GM12864 (cell line): ENCODE measurements at places on chromosomes 3 and 15.

DNA sequence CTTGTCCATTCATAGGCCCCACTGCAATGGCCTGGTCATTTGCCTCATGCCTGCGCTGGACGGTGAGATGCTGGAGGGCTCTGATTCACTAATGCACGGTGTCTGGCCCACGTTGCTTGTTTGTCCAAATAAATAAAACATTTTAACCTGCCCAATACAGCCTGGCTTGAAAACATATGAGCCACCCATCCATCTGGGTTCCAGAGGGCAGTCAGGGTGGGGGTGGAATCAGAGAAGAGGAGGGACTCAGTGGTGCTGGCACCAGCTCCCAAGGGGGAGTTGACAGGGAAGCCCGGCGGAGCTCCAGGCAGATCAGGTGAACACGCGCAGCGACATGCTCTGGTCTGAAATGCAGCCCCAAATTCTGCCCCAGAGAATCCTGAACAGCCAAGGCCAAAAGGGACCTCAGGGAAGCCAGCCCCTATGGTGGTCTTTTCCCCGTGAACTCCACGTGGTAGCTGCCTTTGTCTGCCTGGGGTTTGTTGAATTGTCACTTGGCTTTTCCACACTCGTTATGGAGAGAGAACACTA lies 265.2 kb downstream of the UACA start:
- DNase-seq: no peak

- DNase-seq: no peak
Observed at GRCh38 chr3:73401059-73401458, 223.7 kb downstream of the PDZRN3 start.

DNA sequence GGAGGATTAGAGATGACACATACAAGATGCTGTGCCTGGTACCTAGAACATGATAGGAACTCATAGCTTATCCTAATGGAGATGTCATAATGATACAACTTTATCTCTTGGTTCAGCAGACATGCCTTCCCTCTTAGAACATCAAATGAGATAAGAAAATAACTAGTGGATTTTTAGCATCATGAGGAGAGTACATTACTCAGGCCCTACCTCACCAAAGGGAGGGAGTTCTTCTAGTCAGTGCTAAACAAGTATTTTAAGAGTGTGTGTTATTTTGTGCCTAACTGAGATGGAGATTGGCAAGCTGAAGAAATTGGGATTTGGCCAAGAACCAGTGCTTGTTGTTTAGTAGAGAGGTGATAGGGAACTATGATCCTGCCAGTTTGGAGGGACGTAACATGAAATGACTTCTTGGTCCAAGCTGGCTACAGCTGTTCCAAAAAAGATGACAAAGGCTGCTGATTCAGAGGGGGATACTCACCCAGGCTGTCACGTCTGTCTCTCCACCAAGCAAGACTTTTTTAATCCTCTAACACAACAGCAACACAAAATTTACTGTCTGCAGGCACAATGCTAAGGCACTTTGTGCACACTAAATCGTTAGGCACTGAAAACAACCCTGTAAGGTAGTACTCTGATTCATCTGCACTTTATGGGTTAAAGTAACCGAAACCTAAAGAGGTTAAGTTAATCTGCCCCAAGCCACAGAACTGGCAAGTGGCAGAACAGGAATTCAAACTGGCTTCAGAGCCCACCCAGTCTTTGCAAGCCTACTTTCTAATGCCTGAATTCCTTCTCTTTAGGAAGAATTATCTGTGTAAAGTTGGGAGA lies 126.5 kb downstream of the CMSS1 start:
- DNase-seq: no peak

GRCh38 chr15:93047621-93048425 lies 41.2 kb downstream of the RGMA start:
- DNase-seq: no peak

DNA sequence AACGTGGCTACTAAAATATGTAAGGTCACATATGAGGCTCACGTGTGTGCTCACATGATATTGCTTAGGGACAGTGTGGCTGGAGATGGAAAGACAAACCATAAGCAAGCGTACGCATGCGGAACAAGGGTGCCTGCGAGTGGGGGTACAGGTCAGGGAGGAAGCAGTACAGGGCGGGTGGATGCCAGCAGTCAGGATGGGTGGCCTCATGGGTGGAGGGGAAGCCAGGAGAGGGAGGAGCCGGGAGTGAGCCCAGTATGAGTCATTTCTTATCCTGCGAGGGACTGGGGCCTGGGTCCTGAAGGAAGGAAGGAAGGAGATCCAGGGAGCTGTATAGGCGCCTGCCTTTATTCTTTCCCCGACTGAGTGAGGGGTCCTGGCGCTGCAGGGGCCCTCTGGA lies 42.0 kb upstream of the CGNL1 start:
- DNase-seq: no peak

DNA sequence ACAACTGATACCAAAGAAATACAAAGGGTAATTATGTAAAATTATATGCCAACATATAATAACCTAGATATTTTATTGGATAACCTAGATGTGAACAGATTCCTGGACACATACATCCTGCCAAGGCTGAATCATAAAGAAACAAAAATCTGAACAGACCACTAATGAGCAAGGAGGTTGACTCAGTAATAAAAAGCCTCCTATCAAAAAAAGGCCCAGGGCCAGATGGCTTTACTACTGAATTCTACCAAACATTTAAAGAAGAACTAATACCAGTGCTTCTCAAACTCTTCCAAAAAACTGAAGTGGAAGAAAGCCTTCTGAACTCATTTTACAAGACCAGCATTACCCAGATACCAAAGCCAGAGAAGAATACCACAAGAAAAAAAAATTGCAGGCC lies 32.4 kb downstream of the THBS1 start:
- no peak for DNase-seq

GRCh38 chr15:89998141-89998661 lies 2.9 kb upstream of the ZNF710 start:
- no peak for DNase-seq

DNA sequence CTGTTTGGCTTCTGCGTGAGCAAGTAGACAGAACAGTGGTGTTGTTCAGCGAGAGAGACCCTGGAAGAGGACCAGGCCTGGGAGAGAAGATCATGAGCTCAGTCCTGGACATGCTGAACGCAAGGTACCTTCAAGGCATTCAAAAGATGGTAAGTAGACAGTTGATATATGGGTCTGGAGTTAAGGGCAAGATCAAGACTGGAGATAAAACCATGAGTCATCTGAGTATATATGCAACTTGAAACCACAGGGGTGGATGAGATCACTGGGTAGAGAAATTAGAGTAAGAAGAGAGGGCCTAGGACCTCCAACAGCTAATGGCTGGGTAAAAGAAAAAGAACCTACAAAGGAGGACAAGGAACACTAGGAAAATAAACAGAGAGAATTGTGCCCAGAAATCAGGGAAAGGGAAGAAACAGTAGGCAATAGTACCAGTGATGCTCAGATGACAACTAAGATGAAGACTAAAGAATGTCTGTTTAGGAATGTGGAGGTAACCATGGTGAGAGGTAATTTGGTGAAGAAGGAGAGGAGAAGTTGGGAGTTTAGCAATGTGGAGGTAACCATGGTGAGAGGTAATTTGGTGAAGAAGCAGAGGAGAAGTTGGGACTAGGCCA lies 343.2 kb upstream of the ADAMTS9 start:
- DNase-seq: no peak

GRCh38 chr3:167709690-167710089 lies 25.0 kb downstream of the PDCD10 start:
- no peak for DNase-seq
